Posterior vena cava (tissue), 2 donors: ENCODE measurements at places on chromosomes 6 and 20. TPM values are rescaled to one million over a fixed set of nuclear protein-coding genes. Genes with fewer than 3 reads are reported as not detected.

DNA sequence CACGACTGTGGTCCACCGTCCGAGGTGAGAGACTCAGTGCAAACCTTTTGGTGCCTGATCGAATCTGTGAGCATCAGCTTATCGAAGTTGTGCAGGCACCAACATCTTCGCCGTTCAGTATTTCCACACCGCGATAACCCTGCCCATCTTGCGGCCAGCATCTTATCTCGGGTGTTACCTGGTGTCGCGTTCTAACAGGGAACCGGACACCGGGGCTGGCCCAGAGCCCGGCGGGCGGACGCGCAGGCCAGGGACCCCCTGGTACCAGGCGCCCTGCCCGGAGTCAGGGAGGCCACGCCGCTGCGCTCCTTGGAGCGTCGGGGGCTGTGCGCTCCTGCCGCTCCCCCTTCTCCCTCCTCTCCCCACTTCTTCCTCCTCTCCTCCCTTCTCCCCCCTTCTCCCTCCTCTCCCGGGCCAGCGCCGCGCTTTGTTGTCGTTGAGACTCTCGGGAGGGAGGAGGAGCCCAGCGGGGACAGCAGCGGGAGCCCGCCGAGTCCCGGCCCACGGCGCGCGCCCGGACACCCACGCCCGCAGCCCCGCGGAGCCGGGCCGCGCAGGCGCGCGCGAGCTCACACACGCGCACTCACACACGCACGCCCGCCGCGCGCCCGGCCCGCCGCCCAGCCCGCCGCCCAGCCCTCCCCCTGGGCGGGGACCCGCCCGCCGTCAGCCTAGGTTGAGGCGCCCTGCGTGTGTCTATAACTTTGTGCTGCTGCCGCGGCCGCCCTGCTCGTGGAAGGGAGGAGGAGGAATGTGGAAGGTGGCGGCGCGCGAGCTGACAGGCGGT is 1.4 kb upstream of the FOXO3 start:
- peak; percentile 97 for DNase-seq

DNA sequence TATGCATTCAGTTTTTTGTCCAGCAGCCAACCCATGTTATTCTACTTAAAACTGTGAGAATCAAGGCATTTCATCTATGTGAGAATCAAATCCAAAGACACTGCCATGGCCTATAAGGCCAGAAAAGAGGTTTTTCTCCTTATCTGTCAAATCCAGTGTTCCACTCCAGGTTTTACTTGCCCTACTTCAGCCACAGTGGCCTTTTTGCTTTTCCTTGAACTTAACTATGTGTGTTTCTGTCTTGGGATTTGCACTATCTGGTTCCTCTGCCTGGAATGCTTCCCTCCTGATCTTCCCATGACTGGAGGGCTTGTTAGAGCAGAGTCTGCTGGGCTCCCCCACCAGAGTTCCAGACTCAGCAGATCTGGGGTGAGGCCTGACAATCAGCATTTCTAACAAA is 113.1 kb upstream of the DOK5 start:
- no peak for DNase-seq

DNA sequence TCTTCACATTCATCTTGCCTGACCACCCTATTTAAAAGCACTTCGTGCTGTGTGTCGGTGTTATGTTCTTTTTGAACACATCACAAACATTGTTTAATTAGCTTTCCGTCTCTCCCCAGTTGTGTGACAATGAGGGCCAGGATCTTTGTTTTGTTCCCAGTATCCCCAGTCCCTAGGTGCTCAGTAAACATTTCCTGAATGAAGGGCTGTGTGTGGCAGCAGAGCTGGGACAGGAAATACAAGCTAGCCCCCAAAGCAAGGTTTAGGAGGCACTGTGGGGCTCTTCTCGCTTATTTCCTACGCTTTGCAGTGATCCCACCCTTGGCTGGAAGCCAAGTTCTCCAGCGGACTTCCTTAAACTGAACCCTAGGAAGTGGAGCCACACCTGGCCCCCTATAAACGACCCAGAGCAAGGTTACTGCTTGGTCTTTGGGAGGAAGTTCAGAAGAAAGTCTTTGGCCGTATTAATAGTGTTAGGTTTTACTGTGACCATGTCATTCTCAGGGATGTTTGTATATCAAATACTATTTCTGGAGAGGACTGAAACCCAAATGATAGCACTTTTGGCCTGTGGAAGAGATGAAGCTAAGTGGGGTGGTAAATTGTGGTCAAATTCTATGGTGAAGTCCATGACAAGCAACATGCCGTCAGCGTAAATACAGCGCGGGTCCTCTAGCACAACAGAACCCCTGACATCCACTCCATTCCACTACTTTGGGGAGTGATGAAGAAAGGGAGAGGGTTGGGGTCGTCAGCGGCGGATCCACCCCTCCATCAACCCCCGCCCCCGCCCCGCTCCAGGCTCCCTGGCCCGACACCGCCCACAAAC is 570 bp upstream of the FANCE start:
- DNase-seq = no peak

- DNase-seq = no peak
These were observed 483.8 kb upstream of the EYS start for GRCh38 chr6:66190858-66191257.

DNA sequence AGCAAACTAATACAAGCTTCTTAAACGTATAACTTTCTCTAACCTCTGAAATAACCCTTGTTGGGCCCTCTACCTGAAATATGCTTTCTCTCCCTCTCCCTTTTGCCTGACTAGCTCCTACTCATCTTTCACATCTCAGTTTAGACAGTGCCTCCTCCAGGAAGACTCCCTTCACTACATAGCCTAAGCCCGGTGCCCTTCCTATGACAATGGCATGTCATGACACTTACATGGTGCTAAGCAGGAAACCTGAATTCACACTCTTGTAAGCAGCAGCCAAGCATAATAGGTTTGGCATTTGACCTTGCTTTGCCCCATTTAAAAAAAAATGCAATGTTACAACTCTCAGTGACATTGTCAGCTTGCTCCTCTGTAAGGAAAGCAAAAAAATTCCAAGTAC is 33.1 kb upstream of the FBXL4 start:
- no peak for DNase-seq

- DNase-seq = no peak
These were observed 29.7 kb downstream of the CEP162 start for GRCh38 chr6:84197708-84198107.

DNA sequence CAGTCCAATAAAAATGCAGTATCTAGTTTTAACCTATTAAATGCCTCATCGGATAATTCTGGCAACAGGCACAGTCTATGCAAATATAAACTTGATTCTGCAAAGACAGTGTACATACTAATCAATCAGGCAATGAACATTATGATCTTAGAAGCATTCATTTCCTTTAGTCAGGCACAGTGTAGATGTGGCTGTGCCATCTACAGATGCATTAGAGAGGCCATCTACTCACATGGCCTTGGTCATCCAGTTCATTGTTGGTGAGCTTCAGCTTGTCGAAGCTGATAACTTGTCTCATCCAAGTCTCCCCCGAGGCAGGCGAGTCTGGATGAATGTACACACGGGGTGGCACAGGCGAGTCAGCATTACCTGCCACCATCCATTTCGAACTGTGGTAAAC is 7.9 kb downstream of the TBX18 start:
- DNase-seq = no peak

DNA sequence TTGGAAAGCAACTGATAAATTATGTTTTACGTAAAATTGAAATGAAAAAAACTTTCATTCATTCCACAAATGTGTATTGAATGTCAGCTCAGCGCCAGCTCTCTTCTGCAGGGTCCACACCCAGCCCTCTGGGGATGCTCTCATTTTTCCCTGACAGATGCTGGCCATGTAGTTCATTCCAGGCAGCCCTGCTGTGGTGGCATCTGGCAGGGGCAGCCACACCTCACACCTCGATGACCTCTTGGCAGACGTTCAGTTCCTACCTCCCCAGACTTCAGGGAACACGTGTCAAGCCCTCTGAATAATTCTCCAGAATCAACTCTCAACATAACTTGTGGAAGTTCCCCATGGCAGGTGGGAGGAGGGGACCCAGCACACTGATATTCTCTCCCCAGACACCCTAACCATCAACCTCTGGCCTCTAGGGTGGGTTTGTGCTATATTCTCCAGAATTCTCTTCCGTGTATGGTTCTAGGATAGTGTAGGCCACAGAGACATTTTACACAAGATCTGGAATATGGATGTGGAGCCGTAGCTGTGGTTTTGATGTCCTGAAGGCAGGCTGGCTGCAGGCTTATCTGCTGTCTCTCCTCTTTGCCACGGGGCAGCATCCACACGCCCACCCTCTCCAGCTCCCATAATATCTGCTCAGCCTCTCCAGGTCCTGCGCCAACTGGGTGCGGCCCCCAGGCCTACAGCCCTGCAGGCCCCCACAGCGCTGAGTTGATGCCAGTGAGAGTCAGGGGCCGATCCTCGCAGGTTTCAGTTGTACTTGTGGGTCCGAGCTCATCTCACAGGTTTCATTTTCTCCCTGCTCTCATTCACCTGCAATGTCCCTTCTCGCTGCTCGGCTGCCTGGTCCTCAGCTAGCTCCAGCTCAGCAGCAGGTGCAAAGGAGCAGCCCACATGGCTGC is 175.8 kb upstream of the ARID1B start:
- DNase-seq = no peak

- no peak for DNase-seq
These were observed 203.4 kb upstream of the STXBP5 start for GRCh38 chr6:147000545-147001488.

DNA sequence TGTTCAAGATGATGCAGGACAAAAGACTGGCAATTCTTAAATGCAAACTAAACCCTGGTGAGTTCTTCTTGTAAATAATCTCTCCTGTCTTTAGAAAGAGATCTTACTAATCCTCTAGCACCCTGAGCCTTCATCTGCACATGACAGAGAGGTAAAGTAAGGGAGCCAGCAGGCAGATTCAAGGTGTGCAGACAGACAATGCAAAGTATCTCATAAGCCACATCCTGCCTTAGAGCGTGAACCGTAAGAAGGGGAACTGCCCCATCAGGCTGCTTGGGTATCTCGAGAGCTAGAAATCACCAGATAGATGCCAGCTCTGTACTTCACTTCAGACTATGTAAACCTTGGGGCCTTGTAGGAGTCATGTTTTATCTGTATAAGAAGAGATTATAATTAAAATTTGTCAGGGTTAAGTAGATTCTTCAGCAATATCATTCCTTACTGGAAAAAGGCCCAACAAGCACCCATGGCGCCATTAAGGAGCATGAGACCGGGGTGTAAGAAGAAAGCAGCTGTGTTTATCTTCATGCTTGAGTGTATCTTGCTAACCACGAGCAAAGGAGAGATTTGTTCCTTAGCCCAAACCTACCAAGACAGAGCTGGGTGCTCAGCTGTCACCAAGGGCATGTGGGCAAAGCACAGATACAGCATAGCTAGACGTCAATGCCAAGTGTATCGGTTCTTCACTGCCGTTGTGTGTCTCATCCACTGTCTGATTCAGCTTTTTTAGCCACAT is 24.4 kb downstream of the CNR1 start:
- DNase-seq = no peak

- DNase-seq = no peak
These were observed 300.1 kb downstream of the SAMD5 start for GRCh38 chr6:147808640-147809039.

DNA sequence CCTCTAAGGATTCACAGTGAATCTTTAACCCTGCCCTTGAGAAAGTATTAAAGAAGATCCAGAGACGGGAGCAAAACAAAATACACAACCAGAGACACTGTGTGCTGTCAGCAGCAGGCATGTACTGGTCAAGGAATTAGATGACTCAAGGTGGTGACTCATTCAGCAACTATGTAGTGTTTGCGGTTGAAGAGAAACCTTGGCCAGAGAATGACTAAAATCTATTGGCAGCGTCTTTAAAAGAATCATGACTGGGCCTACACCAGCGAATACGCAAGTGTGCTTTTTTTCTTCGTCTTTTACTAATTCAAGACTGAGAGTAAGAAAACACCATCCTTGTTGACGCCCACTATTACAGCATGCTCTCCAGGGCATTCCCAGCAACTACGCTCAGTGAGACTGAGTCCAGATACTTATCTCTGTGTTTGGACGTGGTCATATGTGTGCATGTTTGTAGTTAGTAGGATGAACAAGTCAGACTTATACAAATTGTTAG is 72.4 kb upstream of the BACH2 start:
- DNase-seq = peak; percentile 82

DNA sequence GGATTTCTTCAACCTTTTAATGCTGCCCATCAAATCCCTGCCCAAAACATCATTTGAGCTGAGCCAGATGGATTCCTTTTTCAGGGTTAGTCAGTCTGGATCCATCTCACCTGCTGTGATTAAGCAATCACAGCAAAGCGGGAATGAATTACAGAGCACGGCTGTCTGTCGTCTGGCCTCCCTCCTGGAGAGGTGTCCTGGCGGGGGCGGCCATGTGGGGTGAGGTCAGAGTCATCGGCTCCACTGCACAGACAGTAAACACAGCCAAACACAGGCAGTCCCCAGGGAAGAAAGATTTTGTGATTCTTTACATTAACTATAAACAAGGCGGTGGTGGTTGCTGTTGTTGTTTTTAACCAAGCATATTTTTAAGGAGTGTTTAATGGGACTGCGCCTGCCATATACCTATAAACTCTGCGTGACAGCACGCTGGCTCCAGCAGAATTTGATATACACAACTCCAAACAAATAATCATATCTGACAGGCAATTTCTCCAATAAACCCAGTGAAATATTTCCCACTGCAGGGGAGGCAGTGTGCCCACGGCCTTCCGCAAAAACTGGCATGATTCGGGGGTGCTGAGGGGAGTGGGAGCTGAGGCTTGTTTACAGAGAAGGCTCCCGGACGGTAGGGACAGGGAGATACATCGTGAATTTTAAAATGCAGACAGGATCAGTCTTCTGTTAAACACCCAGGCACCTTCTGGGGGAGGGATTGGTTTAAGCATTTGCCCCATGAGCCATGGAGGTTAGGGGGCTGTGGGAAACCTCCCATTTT is 232.0 kb upstream of the PMEPA1 start:
- peak; percentile 61 for DNase-seq

DNA sequence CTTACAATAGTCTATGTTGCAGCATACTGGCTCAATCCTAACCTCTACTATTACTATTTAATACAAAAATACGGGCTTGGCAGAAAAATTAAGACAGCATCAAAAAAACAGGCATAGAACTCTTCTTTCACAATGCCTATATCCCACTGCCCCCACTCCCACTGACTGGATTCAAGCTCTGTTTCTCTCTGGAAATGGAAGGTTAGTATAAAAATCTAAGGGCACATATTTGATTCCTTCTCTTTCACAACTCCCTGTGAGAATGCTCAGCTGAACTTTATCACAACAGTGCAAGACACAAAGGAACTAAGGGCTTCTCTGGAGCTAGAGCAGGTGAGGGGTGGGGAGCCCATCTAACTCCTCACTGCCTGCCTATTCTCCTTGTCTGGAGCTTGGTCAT is 258.4 kb upstream of the FAM83B start:
- no peak for DNase-seq

GRCh38 chr6:162907876-162908481 is 180.2 kb downstream of the PACRG start:
- no peak for DNase-seq

Gene SAPCD1
- not detected for total RNA-seq

Gene SERPINB1
- 44.0 TPM for total RNA-seq

Gene TFAP2B
- total RNA-seq = not detected

Gene AHCY
- 43.1 TPM for total RNA-seq

Gene CLIC5
- 7.6 TPM for total RNA-seq

Gene SLC13A3
- 1.7 TPM for total RNA-seq

Gene PROKR2
- not detected for total RNA-seq

Gene KCNK16
- not detected for total RNA-seq

Gene ETV7
- not detected for total RNA-seq

Gene HCRTR2
- not detected for total RNA-seq

Gene COL21A1
- 9.7 TPM for total RNA-seq
